CD4-positive, alpha-beta T cell treated with Interleukin-17A for 1 hour (primary cell): ENCODE measurements at places on chromosomes 13 and 19.

GRCh38 chr19:21474671-21475181 is 30.7 kb upstream of the ZNF429 start:
- peak; percentile 81 for DNase-seq

- no peak for DNase-seq
Measured at GRCh38 chr13:104085611-104086010, 1019.4 kb upstream of the SLC10A2 start.

DNA sequence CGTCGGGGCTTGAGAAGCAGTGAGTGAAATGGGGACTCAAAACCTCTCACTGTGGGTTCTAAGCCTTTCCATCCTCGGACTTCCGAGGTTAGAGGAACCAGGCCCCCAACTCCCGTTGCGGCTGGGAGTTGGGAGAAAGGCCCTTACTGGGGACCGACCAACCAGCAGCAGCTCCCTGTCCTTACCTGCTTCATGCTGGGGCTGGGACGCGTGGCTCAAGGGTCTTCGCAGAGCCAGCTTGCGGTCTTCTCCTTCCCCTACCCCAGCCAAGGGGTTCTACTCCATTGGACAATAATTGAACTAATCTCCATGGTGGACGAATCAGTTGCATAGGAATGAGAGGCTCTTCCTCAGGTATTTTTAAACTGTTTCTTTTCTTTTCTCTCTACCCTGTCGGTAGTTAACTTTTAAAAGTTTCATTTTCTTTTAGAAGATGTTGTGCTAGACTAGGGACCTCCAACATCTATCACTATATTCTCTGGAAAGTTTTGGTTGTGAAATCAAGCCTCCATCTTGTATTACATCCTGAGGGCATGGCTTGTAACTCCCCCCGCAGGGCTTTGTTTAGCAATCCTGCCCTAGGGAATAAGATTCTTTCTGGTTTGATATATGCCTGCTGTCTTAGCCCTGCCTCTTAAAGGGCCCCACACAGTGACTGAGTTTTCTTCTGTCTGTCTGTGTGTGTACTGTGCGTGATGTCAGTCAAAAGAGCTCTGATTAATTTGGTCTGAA is 1027.1 kb upstream of the PCDH9 start:
- no peak for DNase-seq

GRCh38 chr13:27533155-27533643 is 82.8 kb upstream of the MTIF3 start:
- peak; percentile 47 for DNase-seq

DNA sequence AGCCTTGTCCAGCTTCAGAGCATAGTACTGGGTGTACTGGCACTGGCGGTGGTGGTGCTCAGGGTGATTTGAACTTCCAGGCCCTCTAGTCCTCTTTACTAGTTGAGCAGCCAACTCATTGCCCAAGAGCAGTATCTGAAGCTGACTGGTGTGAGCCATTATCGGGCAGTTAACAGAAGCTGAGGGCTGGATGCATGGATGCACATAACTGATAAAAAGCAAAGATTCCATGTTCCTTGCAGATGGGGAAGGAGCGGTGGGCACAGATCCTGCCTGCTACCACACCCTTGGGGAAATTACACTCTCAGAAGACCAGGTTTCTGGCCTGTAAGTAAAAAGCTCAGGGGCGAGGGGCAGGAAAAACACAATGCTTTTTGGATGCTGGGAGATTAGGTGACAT is 499.4 kb upstream of the ARGLU1 start:
- DNase-seq = no peak

- peak; percentile 16 for DNase-seq
Measured at GRCh38 chr13:79448413-79448812, 32.5 kb upstream of the NDFIP2 start.

GRCh38 chr13:98575904-98576199 is 1.1 kb downstream of the STK24 start:
- DNase-seq = no peak

GRCh38 chr19:33286899-33287298 is 15.4 kb downstream of the CEBPA start:
- peak; percentile 24 for DNase-seq

DNA sequence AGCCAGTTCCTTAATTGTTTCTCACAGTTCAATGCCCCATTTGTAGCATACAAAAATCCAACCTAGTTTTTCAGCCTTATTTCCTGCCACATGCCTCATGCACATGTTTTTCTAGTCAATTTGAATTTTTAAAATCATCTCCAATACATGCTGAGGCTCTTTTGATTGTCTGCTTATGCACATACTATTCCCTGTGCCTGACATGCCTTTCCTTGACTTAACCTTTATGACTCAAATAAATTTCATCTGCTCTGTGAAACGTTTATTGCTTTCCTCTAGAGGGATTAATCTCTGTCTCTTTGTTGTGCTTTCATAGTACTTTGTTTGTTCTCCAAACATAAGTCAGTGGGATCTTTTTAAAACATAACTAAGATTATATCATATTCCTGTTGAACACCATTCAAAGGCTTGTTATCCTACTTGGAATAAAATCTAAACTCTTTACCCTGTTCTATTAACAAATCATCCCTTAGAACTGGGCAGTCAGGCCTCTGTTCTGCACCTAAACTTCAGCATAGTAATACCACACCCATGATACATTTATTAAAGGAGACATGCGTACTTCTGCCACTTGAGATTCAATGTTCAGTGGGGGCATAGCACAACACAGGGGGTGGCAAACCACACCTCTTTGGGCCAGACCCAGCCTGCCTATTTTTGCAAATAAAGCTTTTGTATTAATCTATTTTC is 346.6 kb downstream of the FGF14 start:
- DNase-seq = no peak
